Central memory CD8-positive, alpha-beta T cell (primary cell): ENCODE measurements at places on chromosomes 3 and 15.

- DNase-seq = no peak
These were observed 389.7 kb upstream of the ROBO1 start for GRCh38 chr3:80157546-80157945.

DNA sequence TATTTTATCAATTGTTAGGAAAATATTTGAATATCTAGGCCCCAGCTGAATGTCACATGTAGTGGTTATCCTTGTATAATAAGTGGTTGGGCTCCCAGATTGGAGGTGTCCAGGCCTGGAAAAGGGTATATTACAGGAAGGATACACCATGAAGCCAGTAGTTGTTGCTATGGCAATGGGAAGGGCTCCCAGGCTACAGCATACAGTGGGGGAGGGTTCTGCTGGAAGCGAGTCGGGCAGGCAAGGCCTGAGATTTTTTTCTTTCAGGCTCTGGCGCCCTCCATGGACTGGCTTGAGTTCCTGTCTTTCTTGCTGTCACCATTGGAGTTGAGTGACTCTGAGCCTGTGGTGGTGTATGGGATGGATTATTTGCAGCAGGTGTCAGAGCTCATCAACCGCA, 8.9 kb downstream of the ECE2 start:
- DNase-seq = no peak

DNA sequence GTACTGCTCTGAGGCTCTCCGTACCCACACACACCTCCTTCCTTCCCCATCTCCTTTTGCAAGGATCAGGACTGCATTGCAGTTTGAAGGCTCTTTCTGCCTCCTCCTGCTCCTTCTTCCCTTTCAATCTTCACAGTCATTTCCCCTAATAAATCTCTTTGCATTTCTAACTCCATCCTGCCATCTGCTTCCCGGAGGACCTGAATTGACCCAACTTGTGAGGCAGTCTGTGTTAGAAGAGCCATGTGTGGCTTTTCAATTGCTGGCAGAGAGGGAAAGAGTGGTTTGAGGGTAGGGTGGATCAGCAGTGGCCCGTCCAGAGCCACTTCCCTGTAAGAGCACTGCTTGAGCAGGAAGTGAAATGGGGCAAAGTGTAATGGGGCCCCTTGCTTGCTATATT, 35.8 kb downstream of the ANAPC13 start:
- no peak for DNase-seq

- DNase-seq = no peak
These were observed 9.3 kb downstream of the OXTR start for GRCh38 chr3:8760091-8760490.

DNA sequence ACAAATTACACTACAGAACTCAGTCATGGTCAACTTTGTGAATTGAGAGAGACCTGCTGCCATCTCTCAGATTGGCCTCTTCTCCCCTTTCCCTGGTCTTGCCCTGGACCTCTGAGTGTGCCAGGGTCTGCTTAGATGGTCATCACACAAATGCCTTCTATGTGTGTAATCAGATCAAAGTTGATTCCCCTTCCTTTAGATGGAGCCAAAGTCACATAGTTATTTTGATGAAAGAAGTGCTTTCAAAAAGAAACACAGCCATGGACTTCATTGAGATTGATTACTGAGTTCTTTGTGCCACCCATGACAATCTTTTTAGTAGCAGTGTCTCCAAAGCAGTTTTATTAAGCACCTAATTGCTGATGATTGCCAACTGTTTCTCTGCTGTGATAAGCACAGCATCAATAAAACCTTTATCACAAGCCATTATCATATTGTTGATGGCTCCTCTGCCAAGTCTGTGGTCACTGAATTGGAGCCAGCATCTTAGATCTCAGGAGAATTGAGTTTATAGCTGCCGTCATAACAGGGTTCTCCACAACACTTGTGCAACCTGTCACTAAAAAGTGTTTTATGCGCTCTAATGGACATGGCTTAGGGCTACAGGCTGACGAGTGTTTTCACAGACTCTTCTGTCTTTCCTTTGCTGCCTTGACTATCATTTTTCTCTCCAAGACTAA, 149.7 kb upstream of the NUDT16 start:
- no peak for DNase-seq
